Skeletal muscle cell (primary cell): ENCODE measurements at places on chromosomes 4 and X.

DNA sequence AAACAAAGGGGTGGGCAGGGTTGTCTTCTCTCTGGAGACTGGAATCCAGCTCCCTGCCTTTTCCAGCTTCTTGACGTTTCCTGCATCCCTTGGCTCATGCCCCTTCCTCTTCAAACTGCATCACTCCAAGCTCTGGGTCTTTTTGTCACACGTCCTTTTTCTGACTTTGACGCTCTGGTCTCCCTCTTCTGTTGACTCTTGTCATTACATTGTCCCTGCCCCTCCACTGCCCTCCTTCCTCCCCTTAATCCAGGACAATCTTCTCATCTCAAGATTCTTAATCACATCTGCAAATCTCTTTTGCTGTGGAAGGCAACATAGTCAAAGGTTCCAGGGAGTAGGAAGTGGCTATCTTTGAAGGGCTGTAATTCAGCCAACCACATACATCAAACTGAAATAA is 178.3 kb downstream of the TMA16 start:
- no peak for DNase-seq

GRCh38 chr4:79977131-79977840 is 95.7 kb downstream of the ANTXR2 start:
- peak; percentile 68 for DNase-seq

DNA sequence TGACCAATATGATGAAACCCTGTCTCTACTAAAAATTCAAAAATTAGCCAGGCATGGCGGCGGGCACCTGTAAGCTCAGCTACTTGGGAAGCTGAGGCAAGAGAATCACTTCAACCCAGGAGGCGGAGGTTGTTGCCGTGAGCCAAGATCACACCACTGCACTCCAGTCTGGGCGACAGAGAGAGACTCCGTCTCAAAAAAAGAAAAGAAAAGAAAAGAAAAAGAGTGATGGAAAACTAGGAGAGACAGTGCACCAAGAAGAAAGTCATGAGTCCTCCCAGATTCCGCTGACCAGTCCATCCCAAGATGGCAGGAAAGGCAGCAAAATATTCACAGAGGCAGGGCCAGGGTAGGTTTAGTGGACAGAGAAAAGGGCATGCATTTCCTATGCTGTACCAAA is 226.9 kb downstream of the ASMT start:
- no peak for DNase-seq

GRCh38 chr4:123017636-123018395 is 95.4 kb upstream of the NUDT6 start:
- DNase-seq, result peak; percentile 26

DNA sequence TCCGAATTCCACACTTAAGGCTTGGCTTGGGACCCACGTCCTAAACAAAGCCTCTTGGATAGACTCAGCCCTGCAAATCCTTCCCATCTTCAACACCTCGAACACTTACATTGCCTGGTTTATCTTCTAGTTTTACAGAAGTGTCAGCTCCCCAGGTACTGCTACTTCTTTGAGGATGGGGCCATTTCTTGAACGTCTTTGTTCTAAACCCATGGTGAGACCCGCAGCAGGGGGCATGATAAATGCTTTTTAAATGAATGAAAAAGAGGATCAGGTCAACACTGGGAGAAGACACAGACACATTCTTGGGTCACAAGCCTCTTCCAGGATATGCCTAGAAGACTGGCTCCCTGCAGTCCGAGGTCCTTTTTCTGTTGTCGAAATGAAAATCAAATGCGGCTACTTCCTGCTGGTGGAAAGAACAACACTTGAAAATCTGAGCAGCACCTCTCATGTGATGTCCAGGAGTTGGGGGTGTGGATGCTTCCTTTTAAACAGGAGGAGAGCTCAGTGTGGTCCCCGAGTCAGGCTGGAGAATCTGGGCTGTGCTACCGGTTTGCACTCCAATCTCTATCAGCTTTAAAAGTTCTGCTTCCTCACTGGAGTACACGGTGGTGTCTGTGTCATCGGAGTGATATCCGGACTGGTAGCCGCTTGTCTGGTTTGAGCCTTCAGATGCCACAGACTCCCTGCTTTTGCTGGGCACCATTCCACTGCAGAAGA is 45.8 kb downstream of the KDR start:
- no peak for DNase-seq
